DND-41 (cell line): ENCODE measurements at places on chromosomes 3 and 15.

DNA sequence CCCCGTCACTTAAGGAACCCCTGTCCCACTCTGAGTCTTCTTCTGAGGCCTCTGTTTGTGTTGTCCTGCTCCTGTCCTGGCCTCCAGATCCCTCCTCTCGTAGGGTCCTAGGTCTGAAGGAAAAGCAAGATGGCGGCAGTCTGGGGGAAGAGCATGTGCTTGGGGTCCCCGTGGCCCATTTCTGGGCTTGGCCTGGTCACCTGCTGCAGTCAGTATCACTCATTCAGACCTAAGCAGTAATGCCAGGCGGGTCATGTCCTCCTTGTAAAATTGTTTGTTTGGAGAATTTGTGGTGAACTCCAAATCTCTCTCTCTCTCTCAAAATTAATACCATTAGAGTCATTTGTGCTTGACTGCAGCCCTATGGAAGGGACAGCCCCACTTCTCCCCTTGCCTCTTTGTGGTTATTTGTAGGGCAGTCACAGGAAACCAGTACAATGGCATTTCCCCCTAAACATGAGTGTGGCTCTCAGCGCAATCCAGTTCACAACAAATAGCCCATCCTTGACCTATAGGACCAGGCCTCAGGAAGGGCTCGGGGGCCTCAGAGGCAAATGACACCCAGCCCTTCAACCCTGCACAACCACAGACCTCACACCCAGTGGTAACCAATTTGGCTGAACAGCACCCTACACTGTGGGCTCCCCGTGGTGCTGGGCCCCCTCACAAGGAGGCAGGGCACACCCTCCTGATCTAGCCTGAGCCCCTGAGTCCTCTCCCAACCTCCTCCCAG, 173.5 kb downstream of the OR4M2 start:
- DNase-seq = no peak

DNA sequence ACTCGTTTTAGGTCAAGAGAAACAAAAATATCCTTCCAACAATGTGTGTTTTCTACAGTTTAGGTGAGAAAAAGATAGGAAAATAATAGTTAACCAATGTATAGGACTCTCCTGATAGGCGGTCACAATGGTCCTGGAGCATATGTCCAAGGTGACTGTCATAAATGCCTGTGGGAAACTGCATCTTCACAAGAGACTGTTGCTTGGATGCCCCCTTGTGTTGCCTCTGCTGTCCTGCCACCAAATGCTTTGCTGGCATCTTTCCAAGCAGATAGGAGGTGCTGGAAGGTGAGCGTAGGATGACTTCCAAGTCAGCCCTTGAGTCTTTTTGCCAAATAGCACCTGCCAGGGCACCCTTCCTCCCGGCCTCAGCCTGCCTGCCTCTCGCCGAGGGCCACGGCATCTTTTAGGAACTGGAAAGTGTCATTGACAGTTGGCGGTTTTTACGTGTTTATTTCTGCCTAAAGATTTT, 24.1 kb upstream of the SACM1L start:
- DNase-seq = peak; percentile 69

DNA sequence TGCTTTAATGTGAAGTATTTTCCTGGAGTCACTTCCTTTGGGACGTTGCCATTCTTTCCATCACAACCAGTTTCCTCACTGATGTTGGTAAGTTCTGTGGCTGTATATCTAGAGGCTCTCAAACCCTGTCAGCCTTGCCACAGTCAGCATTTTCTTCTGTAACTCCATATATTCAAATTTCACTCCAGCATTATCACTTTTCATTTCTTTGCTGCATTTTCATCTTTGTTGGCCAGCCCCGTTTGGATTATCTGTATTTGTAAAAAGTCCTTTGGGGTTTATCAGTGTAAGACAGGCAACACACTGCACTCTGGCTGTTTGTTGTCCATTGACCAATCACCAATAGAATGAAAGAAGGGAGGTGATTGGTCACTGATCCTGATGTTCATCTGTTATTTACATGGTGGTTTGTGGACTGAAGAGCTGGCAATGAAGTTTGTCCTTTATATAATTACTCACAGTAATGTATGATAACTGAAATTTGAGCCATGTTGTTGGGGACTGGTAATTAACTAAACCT, 20.3 kb downstream of the GMPS start:
- no peak for DNase-seq

DNA sequence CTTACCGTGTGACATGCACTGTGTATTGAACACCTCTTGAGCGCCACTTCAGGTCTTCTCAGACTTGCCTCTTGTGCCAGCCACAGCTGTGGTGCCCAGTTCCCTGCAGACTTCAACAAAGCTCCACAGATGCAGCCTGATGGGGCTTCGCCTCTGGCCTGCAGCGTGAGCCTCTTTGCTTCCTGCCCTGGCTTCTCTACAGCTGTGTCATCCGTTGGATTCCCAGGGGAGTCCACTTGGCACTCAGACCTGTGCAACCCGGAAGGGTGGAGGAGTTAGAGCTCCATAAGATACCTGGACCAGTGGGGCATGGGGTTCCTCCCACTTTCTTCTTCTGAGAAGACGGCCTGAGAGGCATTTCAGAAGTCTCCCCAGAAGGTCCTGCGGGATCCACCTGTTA, 57.7 kb upstream of the BNIP2 start:
- no peak for DNase-seq

- DNase-seq = no peak
These were observed 75.1 kb downstream of the LDHAL6B start for GRCh38 chr15:59281699-59282098.

- DNase-seq = no peak
These were observed 25.4 kb upstream of the SRP14 start for GRCh38 chr15:40064231-40064894.

- DNase-seq = no peak
These were observed 148.3 kb downstream of the DNAJB8 start for GRCh38 chr3:128318275-128318941.

DNA sequence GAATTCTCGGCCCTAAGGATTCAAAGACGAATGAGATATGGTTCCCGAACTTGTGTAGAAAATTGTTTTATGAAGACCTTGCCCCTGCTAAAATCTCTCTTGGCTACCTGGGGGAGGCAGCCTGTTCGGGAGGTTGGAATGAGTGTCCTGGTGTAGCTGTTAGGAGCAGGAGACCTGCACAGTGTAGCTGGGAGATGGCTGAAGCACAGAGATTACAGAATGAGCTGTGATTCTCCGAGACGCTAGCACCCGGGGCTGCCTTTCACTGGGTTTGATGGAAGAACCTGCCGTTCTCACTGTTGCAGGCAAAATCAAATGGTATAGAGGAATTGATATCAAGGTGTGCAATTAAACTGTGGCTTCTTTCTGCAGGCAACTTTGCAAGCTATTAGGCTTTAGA, 68.0 kb downstream of the TRAK1 start:
- DNase-seq = no peak

GRCh38 chr3:190121383-190121782, 686 bp upstream of the P3H2 start:
- no peak for DNase-seq

GRCh38 chr3:13473020-13473419, 7.1 kb upstream of the HDAC11 start:
- DNase-seq = no peak

- DNase-seq = no peak
These were observed 191.8 kb downstream of the LSAMP start for GRCh38 chr3:116253511-116253910.

- DNase-seq = no peak
These were observed 14.9 kb downstream of the PLEKHO2 start for GRCh38 chr15:64856429-64857145.

DNA sequence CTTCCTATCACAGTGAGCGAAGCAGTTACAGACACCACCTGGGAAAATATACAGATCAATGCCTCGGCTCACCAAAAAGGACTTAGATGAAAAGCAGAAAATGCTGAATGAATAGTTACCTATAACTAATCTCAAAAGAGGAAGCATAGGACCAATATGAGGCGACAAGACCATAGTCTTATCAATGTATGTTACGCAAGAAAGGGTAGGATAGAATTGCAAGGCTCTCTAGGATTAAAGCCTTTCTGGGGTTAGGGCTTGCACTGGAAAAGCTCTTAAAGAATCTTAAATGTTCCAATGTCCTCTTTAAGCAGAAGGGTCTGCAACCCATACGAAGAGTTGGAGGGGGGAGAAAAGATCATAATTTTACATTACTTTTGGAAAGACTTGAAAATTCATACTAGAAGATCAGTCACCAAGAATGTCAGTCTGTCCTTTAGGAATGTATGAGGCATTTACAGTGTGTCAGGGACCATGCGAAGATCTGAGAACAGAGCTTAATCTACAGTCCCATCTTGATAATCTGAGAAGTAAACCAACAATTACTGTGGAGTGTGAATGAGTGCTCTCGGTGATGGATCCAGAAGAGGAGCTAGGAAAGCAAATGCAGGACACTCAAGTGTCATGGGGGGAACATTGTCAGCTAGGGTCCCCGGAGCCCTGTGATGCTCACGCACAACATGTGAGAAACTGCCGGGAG, 185.9 kb downstream of the GREM1 start:
- DNase-seq = no peak

GRCh38 chr3:186110975-186111974, 2.4 kb upstream of the ETV5 start:
- no peak for DNase-seq

- no peak for DNase-seq
These were observed 102.8 kb upstream of the TBC1D5 start for GRCh38 chr3:17845026-17845812.

DNA sequence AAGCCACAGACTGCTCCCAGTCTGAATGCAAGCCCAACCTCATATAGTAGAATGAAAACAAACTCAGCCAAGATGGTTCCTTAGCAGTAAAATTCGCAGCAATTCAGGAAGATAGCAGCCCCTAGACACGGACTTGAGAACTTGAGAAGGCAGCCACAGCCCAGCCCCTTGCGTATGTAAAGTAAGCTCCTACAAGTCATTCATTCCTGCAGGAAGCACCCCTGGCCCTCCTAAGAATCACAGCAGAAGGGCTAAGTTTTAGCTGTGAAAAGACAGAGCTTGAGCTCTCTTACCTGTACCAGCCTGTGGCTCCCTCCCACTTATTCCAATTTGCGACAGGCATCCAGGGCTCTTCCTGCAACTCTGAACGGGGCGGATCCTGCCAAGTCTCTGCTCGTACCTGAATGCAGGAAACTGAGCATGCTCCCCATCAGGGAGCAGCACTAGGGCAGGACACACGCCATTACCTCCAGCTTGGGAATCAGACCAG, 136.4 kb downstream of the MAGI1 start:
- DNase-seq = no peak
